ENCODE measurements at places on chromosomes 2 and 18.
A peak's percentile ranks its signal among the peaks of the same experiment; 100 is the strongest.

- DNase-seq, result no peak
These were observed 113.9 kb downstream of the USP34 start for GRCh38 chr2:61356958-61357350.

DNA sequence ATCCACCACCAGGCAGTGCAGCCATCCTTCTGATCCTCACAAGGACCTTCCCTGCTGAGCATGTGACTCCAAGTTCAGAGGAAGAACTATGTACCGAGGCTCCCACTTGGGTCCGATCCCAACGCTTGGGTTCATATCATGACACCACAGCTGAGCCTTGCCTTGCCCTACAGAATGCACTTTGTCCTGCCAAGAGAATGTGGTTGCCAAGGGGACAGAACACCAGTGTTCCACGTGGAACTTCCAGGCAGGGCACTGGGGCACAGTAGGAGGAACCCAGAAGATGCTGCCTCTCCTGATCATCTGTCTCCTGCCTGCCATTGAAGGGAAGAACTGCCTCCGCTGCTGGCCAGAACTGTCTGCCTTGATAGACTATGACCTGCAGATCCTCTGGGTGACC lies at the start of gene TEX51:
TSS of gene TEX51 (plus strand) at position 255 of the 400 bp plus-strand sequence. CDS start at position 284, 29 bp downstream.
- no peak for DNase-seq

DNA sequence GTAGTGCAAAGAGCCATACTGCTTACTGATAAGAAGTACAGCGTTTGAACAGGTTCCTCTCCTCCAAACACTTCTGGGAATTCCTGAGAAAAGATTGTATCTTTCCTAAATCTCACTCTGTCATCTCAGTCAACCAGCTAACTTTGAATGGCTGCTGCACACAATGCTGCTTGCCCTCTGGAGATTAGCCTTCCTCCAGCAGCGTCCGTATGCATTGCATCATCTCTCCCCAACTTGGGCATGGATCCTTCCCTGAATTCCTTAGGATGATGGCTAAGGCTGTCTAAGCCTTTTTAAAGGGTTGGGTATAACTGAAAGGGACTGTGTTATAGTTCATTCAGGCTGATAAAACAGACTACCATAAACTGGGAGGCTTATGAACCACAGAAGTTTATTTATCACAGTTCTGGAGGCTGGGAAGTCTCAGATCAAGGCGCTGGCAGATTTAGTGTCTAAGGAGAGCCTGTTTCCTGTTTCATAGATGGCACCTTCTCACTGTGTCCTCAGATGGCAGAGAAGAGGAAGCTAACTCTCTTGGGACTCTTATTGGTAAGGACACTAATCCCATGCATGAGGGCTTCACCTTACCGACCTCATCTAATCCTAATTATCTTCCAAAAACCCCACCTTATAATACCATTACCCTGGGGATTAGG lies 105.3 kb downstream of the PAX3 start:
- no peak for DNase-seq

- DNase-seq, result no peak
These were observed 96.8 kb downstream of the CAPN13 start for GRCh38 chr2:30710461-30710860.

GRCh38 chr18:23226930-23227725 lies 91.8 kb downstream of the CABLES1 start:
- DNase-seq, result no peak

- no peak for DNase-seq
These were observed 23.8 kb upstream of the PTMA start for GRCh38 chr2:231684314-231685223.

- no peak for DNase-seq
These were observed 14.8 kb downstream of the FAM237A start for GRCh38 chr2:206657087-206657486.

GRCh38 chr2:56671973-56672569 lies 488.3 kb downstream of the CCDC85A start:
- no peak for DNase-seq

- DNase-seq, result no peak
These were observed 84.2 kb downstream of the TGFA start for GRCh38 chr2:70469435-70469834.

DNA sequence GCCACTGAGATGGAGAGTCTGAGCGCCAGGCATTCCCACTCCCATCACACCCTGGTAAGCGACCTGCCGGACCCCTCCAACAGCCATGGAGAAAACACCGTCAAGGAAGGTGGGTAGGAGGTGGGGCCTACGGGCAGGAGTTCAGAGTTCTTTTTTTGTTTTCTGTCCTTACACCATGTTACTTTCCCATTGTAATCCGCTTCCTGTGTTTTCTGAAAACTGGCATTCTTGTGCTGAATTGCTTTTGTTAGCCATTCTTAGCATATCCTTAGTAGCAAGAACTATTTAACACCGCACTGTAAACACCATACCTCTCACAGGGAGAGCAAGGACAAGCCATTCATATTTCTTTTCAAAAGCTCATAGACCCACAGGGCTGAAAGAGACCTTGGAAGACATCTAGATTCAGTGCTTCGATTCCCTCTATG lies 46.2 kb downstream of the UNC80 start:
- no peak for DNase-seq

- no peak for DNase-seq
These were observed 32.2 kb downstream of the MAIP1 start for GRCh38 chr2:199987586-199987985.

DNA sequence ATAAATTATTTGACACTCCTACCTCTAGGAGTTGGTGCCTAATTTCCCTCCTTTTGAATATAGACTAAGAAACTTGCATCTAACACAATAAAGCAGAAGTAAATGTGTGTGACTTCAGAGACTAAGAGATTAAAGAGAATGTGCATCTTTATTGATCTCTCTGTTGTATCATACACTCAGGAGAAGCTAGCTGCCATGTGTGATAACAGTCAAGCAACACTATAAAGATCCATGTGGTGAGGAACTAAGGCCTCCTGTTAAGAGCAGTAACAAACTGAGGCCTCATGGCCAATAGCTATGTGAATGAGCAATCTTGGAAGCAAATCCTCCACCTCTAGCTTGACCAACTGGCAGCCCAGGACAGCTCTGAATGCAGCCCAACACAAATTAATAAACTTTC lies 3.4 kb downstream of the FANCL start:
- no peak for DNase-seq

GRCh38 chr2:147214914-147215313 lies 629.9 kb upstream of the ACVR2A start:
- DNase-seq, result no peak

DNA sequence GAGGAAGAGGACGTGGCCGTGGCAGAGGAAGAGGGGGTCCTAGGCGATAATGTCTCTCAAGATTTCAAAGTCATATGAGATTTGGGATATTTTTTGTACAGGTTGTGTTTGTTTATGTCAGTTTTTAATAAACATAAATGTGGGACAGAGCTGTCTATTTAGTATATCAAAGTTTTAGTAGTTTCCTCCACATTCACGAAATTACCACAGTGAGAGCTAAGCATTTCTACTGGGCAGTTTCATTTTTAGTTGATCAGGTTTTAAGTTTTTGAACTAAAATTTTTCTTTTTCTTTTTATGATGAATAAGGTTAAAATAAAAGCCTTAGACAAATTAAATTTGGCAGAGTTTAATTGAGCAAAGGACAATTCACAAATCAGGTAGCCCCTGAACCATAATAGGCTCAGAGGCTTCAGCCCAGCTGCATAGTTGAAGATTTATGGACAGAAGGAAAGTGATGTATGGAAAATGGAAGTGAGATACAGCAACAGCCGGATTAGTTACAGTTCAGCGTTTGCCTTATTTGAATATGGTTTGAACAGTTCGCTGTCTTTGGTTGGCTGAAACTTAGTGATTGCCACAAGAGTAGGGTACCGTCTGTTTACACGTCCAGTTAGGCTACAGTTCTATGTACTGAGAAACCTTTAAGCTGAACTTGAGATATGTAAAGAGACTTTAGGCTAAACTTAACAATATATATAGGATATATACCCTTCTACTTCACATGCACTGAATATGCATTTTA lies 17.1 kb downstream of the SNRPD1 start:
- DNase-seq, result no peak

GRCh38 chr2:155273323-155273722 lies 574.8 kb downstream of the KCNJ3 start:
- DNase-seq, result no peak

DNA sequence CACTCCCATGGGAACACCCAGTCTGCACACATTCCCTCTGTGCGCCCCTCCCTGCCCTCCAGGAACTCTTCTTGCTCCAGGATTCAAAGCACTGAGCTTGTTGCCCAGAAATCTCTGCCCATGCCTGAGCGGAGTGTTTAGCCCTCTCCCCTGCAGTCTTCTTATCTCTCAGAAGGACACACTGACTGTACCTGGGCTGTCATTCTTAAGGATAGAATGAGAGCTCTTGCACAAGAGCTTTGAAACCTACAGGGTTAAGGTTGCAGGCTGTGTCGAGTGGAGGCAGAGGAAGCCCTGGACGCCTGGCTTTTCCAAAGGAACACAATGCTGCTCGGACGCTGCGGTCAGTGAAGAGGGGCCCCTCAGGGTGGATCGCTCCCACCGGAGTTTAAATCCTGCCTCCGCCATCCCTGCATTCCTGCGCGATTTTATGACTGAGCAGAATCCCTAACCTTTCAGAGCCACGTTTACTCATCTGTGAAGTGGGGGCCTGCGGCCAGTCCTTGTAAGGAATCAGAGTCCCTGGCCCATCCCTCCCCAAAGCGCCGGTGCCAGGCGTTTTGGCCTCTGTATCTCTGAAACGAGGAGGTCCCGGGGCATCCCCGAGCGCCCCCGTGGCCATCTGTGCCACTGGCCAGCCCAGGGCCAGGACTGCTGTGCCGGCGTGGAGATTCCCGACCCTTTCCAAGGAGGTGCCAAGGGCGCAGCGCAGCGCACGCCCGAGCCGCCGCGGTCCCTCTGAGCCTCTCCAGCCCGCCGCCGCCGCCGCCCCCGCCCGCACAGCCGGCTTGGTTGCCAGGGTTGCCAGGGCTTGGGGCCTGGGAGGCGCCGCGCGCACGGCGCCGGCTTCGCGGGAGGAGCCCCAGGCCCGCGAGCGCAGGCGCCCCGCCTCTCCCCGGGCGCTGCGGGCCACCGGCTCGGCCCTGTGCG lies 58.9 kb downstream of the FAM168B start:
- no peak for DNase-seq

DNA sequence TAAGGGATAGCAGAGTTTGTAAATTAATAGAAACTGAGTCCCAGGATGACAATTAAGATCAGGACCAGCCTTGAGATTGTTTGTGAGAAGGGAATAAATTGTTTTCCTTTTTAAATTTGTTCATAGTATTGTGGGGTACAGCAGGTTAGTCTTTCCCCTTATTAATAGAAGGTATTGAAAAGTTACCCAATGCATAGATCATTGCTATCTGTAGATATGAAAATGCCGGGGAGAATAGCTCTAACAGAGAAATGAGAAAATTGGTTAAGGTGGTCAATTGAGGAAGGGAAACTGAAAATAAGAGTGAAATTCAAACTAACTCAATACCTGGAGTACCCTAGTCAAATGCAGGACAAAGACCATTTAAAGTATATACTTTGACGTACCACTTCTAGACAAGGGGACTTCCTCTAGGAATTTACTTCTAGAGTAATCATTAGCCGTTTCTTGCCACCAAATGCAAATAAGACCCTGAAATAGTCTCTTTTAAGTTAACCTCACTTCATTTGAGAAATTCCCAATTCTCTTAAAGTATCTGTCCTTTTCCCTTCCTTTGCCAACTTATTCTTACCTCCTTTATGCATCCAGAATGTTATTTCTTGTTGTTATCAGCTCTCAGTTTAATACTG lies 1224.4 kb upstream of the LRRTM1 start:
- no peak for DNase-seq

GRCh38 chr18:27412556-27412955 lies 227.4 kb upstream of the CHST9 start:
- no peak for DNase-seq

- no peak for DNase-seq
These were observed 57.5 kb downstream of the MCFD2 start for GRCh38 chr2:46857871-46858701.

DNA sequence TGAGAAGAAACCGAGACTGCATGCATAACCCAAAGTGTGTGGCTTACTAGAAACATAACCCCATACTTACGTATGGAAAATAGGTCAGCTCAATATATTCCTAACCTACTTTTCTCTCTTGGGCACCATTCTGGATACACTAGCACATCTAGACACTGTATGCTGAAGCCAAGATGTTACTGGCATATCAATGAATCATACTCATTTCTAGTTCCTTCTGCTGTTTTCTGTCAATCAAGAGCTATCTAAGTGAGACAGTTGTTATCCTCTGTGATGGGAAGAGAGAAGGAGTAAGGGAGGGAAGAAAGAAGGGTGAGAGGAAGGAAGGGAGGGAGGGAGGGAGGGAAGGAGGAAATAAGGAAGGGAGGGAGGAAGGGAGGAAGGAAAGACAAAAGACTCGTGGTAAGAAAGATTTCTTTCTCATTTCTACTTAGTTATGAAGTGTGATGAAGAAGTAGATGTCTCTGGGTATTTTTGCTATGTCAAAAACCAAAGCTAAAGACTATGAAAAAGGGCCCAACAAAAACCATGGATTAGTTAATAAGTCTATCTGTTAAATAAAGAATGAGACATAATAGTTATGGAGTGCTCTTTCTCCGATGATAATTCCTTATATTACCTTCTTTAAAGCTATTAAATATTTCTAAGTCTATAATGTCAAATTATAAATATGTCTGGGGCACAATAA lies 248.4 kb downstream of the ZNF521 start:
- DNase-seq, result no peak

DNA sequence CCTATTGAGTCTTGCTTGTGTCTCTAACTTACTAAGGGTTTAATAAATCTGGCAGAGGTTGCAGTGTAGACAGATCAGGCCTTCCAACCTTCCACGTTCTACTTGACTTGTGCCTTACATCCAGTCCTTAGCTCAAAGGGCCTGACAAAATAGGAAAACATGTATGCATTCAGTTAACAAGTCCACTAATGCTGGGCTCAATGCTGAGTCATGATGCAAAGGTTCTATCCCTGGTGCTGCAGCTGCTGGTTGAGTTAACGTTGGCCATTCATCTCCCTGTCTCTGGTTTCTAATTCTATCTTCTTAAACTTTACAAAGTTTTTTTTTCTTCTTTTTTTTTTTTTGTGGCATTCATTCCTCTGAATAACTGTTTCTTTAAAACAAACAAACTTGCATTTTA lies 46.3 kb upstream of the ITGB6 start:
- no peak for DNase-seq

GRCh38 chr2:220687231-220687843 lies 884.8 kb downstream of the EPHA4 start:
- DNase-seq, result peak; percentile 45

GRCh38 chr2:134499307-134499926 lies 219.4 kb downstream of the TMEM163 start:
- no peak for DNase-seq

GRCh38 chr2:220370764-220371163 lies 743.3 kb downstream of the SLC4A3 start:
- DNase-seq, result no peak

- no peak for DNase-seq
These were observed 137.9 kb upstream of the ZC3H15 start for GRCh38 chr2:186348200-186348599.

DNA sequence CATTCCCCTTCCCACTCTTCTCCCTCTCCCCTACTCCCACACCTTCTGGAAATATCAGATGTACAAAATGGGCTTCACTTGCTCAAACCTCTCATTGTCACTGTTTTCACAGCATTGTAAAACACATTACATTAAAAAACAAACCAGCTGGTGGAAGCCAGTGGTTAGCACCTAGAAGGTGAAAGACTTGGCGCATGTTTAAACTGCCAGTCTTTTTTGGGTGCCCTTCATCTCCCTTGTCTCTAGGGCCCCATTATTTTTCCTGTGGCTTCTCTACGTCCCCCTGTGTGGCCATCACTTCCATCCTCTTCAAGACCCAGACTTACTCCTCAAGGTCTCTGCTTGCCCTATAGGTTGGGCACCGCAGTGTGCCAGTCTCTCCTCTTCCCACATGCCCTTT lies 34.9 kb downstream of the MGAT5 start:
- DNase-seq, result no peak
